ENCODE measurements at places on chromosomes 16 and 17.
A peak's percentile ranks its signal among the peaks of the same experiment; 100 is the strongest.

GRCh38 chr17:50890675-50891516 is 24.7 kb upstream of the TOB1 start:
- DNase-seq: no peak

DNA sequence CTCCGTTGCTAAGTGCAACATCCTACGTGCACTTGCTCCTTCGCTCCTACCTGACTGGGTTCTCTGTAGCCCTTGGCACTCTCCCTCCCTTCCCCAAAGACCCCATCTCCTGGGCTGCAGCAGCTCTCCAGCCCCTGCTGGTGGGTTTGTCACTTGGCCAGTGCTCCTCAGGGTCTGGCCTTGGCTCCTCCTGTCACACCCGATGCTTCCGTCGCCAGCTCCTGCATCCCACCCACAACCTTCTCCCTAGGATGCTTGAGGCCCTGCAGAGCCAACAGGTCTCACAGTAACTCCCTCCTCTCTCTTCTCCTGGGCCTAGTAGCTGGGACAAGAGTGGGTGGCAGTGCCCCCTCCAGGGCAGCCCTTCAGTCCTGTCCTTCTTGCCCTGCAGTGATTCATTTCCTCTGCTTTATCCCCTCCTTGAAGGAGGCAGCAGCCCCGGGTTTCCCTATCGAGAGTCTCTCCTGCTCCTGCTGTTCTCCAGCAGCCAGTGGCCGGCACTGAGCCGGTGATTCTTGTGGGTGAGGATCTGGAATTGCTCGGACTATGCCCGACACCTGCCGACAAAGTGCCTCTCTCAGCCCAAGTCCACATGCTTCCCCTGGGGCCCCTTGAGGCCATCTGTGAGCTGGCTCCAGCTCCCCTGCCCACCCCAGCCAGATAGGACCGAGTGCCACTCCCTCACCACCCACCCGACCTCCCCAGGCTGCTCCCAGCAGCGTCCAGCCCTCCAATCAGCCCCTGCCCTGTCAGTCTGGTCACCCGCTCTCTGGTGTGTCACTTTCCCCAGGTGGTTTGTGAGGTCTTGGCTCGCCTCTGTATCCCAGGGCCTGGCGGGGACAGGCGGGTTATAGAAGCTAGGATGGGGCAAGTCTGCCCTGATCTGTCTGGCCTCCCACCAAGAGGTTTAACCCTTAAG is 3.8 kb downstream of the LITAFD start:
- peak; percentile 32 for DNase-seq

DNA sequence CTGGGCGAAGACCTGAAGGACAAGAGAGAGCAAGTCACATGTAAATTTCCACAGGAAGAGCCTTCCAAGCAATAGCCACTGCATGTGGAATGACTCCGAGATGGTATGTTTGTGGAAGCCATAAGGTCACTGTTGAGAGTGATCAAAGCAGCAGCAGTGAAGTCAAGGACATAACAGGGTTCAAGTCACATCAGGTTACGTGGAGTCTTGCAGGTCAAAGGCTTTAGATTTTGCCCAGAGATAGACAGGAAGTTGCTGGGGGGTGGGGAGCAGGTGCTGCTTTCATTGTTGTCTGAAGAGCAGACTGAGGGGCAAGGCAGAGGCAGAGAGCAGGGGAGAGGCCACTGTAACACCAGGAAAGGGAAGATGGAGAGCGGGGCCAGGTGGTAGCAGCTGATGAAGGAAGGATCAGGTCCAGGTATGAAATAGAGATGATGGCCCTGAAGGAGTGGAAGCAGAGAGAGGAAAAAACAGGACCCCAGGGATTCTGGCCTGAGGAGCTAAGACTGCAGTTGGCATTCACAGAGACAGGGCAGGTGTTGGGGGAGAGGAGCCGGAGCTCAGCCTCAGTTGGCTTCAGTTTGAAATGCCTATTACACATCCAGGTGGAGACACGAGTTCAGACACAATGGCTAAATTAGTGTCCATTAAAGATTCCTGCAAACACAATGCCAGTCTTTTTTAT is 129.3 kb upstream of the AXIN2 start:
- DNase-seq: peak; percentile 7

DNA sequence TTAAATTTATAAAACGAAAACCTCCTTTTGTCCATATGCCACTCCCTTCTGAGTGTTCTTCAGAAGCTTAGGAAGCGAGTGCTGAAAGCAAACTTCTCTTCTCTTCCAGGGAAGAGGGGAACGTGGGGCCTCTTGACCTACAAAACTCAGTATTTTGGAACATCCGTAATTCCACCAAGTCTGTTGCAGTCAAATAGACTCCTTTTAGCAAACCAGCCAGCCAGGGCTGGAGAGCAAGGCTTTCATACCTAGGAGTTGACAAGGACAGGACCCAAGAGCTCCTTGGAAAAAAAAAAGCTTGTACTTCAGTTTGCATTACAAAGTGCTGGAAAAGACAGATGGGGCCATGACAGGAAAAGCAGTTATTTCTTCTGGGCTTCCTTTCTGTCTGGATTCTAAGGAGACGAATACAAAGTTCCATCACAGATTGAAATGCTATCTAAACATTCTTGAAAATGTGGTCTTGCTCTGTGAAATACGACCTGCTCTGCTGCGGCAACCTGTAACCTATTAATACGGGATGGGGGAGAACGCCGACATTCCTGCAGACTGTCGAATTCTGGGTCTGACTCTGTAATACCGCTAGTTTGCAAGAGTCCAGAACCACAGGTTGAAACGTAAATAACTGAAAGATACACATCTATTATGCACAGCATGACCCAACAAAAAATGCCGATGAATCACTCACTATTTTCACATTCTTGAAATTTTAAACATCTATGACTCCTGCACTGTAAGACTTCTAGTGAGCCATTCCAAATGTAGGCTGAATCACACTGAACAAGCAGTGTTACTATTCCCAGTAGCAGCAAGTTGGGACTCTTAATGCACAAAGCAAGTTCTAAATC is 20.6 kb downstream of the VPS53 start:
- no peak for DNase-seq

DNA sequence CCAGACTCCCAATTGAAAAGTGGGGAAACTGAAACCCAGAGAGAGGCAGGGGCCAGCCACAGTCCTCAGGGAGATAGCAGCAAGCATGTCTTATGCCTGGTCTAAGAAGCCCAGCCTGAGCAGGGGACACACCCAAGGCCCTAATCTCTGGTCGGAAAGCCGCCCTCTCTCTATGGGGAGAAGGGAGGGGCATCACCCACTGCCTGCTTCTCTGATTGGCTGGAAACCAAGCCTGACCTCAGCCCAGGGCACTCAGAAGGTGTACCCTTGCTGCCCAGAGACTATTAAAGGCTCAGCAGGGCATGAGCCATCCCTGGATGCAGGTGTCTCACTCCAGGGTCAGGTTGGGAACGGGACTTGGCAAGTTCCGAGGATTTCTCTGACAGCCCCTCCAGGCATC is 5.7 kb upstream of the KRT13 start:
- peak; percentile 31 for DNase-seq

GRCh38 chr17:38889745-38890409 is 20.0 kb downstream of the LASP1 start:
- no peak for DNase-seq

DNA sequence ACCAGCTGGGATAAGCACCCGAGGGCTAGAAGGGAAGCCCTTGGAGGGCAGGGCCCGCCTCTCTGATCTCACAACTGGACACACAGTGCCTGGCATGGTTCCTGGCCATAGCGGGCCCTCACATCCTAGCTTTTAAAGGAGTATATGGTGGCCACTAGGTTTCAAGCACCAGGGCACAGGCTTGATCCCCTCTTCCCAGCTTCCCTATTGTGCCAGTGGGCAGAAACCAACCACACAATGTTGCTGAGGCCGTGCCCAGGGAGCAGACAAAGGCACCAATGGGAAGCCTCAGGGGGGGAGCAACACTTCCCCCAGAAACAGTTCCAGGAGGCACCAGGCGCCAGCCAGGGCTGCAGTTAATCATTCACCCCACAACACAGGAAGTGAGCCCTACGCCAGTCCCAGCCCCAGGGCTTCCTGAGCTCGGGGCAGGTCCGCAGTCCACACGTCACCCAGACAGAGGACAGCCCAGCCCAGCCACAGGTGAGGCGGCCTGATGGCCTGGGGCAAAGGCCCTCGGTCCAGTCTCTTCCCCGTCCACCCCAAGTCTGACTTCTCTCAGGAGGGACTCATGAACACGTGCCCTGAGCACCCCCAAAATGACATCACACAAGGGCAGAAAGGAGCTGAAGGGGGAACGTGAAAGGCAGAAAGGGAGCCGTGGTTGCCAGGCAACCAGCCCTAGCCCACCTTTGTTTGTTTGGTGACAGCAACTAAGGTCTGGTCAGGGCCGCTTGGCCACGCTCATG is 12.8 kb downstream of the SMIM5 start:
- no peak for DNase-seq

GRCh38 chr16:79599837-79600637 is 500 bp downstream of the MAF start:
- peak; percentile 69 for DNase-seq

DNA sequence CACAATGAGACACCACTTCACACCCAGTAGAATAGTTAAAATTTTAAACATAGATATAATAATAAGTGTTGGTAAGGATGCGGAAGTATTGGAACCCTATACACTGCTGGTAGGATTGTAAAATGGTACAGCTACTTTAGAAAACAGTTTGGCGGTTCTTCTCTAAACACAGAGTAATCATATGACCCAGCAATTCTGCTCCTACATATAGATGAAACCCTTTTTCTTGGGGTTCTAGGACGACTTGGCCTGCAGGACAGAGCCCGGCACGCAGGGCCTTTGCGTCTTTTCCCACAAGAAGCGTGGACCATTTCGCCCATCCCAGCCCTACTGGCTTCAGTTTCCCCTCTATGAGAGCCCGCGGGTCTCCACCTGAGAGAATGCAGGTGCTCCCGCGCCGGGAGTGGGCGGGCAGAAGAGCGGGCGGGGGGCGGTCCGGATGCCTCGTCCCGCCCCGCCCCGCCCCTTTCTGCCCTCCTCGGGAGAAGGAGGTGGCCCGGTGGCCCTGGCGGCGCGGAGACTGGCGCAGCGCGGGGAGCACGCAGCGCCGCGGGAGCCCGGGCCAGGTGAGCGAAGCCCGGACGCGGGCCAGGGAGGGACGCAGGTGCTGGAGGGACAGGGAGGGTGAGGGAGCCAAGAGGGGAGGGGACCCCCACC is at the start of gene SDR42E2:
Gene SDR42E2 (plus strand): TSS at position 508 of the 657 bp plus-strand sequence. CDS start 3,077 bp downstream, outside the sequence.
- DNase-seq: peak; percentile 91

GRCh38 chr17:29837531-29837930 is 92.5 kb downstream of the SSH2 start:
- no peak for DNase-seq

DNA sequence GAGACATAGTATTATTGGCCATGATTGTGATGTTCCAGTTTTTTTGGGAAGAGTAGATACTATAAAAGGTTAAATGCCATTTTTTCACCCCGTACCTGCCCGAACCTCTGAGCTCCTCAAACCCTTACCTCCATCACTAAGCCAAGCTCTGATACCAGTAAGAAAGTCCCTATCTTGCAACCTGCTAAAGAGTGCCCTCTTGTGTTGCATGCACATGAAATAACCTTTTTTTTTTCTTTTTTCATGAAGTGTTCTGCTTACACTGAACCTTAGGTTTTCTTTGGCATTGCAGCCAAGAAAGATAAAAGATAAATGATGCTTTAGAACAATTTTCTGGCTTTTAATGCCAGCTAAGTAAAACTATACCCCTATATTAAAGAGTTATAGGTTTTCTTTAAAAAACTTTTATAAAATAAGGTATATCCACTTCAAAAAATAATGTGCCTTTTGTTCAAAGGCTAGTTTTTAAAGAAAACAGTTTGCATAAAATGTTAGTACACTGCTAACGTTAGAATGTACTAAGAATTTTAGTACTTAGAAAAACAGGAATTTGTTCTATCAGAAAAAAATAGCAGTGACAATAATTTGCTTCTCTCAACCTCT is 295.3 kb upstream of the PMFBP1 start:
- peak; percentile 53 for DNase-seq

DNA sequence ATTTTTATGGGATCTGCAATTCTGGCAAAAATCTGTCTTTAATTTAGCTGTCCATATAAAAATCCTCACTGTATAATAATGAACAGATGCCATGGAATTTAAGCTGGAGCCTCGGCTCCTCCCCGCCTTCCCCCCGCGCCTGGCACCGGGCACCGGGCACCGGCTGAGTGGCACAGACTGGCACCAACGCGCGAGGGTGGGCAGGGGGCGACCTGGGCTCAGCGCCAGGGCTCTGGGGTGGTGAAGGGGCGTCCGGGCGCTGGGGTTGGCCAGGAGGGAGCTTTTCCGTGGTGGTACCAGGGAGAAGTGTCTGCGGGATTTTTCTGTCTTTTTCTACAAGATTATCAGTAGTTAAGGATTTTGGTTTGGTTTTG is 9.1 kb downstream of the NEUROD2 start:
- DNase-seq: no peak

DNA sequence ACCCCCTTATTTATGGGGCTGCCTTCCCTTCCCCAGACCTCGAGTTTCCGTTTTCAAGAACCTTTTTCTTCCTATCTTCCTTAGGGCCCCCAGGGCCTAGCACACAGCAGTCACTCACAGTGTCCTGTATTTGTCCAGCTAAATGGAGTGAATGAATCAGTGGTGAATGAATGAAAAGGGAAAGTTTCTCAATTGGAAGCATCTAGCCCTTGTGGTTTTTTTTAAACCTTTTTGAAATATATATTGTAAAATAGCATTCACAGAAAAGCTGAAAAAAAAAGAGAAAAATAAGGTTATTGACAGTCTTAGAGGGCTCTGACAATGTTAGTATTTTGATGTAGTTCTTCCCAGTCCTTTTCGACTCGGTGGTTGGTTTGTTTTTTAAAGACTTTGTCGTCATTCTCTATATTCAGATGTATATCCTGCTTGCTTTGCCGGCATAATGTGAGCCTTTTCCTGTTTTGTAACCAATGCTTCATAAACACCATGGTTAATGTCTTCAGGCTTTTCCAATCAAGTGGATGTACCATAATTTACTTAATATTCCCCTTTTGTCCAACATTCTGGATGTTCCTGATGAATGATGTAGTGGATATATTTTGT is 45.3 kb downstream of the RAI1 start:
- no peak for DNase-seq

- DNase-seq: no peak
Measured at GRCh38 chr17:73787076-73788059, 143.1 kb upstream of the SDK2 start.

DNA sequence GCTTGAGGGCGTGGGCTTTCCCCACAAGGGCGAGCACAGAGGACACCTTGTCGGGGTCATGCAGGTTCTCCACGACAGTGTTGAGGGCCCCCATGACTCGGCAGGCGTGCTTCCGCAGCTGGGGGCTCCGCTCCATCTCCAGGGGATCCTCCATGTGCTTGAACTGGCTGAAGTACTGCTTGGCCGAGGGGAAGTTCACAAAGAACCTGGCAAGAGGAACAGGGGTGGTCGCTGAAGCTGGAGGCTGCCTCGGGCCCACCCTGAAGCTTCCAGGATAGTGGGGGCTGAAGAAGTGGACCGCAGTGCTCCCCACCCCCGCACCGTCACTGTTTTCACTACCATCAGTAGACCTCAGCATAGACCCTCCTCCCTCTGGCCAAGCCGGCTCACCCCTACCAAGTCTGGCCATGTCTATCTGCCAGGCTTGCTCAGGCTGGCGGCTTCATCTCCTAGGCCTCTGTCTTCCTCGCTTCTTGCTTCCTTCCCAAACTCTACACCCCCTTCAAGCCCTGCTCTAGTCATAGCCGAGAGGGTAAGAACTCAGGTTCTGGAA is 5.9 kb downstream of the CYGB start:
- no peak for DNase-seq

- peak; percentile 84 for DNase-seq
Measured at GRCh38 chr17:37373530-37374159, 2.1 kb upstream of the C17orf78 start.

All from RPMI8226 (cell line).